ENCODE measurements at places on chromosomes 2 and 18.

GRCh38 chr2:41199334-41199733 lies 747.4 kb upstream of the SLC8A1 start:
- DNase-seq = no peak

DNA sequence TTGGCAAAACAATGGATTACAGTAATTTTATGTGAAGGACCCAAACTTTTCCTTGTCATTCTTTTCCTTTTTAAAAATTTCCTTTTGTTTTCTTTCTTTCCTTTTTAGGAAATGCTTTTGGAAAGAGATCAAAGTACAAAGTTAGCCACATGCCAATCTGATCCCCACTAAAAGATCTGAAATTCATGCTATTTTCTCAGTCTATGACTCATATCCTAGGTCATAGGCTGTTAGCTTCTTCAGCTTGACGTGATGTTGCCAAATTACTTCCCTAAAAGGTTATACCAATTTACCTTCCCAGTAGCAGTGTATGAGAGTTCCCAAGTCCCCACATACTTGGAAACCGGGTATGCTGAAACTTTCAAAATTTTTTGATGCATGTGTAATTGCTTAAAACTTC lies 355.3 kb downstream of the INSIG2 start:
- DNase-seq = no peak

GRCh38 chr2:8219096-8219495 lies 462.8 kb upstream of the ID2 start:
- DNase-seq = no peak

GRCh38 chr18:73975266-73975665 lies 172.4 kb downstream of the FBXO15 start:
- no peak for DNase-seq

DNA sequence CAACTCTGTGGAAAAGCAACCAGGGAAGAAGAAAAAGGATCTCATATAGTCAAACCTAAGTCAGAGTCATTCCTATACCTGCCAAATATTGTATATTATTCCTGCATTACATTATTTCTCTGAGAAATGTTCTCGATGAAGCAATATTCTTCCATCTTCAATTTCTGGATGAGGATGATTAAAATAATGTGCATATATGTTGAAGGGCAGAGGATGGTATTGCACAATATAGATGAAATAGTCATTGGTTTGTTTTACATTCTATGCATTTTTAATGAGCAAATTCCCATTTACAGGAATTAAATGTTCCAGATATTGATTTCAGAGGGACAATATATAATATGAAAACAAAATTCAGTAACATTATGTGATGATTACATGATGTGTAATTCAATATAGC lies 545.2 kb downstream of the STK39 start:
- no peak for DNase-seq
